Left hindlimb (tissue), 1 donor: ENCODE measurements at places on chromosomes 7 and 10.
A peak's percentile ranks its signal among the peaks of the same experiment; 100 is the strongest.

DNA sequence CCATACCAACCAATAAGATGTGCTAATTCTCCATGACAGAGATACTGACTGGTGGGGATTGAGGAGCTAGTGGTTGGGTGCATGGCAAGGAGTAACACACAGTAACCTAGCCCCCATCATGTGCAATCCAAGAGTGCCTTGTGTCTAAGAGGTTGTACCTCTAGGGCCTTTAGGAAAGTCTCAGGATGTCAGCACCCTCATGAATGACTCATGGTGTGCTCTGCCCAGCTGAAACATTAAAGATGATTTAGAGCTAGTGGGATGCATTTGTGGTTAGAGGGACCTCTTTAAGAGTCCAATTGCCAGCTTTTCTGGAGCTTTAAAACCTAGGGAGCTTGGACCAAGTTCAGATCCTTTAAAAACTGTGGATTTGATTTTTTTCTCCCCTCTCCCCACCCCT lies 181.1 kb downstream of the HERPUD2 start:
- no peak for DNase-seq

DNA sequence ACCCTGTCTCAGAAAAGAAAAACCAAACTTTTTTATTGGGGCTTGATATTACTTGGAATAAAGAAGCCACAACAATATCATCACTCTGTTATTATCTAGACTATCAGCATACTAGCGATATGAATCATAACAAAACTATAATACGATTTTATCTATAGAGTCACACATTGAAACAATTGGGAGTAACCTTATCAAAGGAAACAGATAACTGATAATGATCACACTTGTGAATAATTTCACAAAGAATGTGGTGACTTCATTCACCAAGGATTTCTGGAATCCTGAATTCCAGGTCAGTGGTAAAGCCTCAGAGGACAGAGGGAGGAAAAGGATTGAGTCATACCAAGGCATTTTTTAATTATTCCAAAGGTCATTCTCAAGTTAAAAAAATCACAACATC lies 32.1 kb upstream of the NMT2 start:
- no peak for DNase-seq

DNA sequence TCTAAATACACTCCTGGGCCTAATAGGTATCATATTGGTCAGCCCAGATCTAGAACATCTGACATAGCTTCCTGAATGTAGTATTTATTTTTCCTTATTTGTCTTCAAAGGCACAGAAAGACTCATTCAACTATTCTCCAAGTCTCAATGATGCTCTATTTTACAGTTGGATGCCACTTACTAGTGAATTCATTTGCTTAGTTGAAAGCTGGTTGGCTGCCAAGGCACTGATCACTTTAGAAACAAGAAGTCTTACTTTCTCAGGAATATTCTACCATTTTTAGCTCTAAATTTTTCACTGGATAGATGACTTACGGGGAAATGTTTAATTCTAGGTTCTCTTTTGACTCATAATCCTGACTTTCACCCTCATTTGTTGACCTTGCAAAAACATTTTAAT lies 863.4 kb downstream of the SORCS1 start:
- DNase-seq = no peak

- DNase-seq = no peak
Measured at GRCh38 chr10:129864601-129865126, 99.4 kb downstream of the EBF3 start.

GRCh38 chr7:18597754-18598153 lies 102.2 kb downstream of the HDAC9 start:
- DNase-seq = no peak

DNA sequence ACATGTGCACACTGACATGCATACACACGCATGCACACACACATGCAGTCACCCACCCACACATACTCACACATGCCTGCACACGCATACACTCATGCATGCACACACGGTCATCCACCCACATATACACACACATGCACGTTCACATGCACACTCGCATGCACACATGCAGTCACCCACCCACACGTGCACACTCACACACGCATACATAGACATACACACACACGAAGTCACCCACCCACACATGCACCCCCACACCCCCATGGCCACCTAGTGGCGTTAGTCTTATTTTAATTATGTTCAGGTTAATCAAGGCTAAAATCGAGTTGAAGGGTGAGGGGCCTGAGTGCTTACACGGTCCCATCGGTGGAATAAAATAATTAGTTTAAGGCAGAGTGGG lies 96.8 kb downstream of the DNAJB6 start:
- no peak for DNase-seq

- no peak for DNase-seq
Measured at GRCh38 chr7:38744746-38745145, 113.6 kb upstream of the AMPH start.

DNA sequence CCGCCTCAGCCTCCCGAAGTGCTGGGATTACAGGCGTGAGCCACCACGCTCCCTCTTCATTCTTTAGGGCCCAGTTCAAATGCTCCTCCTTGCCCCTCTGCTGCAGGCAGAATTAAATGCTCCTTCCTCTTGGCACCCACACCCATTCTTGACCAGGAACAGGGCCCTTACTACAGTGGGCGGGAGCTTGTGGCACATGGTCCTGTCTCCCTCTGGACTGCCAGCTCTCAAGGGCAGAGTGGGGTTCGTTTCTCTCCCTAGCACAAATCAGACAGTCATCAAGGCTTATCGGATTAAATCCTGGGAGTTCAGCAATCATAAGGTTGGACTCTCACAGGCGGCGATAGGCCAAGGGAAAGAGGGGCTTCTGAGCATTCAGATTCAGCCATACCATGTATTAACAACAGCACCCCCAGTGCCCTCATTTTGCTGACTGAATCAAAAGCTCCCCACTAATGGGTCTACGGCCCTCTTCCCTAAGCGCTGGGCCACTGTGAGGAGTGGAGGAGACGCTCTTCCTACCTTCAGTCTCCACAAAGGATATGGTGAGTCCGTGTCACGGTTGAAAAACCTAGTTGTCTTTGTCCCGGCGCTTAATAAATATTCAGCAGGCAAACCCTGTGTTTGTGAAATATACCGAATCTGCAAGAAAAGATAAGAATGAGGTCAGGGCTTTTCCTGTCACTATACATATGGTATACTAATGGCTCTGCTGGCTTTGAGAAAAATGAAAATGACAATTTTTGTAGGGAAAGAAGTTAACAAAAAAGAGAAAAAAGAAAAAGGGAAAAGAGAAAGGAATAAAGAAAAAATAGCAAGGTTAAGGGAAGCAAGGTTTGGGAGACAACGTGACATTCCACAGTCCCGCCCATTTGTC lies 107.4 kb downstream of the CLEC2L start:
- DNase-seq = no peak

DNA sequence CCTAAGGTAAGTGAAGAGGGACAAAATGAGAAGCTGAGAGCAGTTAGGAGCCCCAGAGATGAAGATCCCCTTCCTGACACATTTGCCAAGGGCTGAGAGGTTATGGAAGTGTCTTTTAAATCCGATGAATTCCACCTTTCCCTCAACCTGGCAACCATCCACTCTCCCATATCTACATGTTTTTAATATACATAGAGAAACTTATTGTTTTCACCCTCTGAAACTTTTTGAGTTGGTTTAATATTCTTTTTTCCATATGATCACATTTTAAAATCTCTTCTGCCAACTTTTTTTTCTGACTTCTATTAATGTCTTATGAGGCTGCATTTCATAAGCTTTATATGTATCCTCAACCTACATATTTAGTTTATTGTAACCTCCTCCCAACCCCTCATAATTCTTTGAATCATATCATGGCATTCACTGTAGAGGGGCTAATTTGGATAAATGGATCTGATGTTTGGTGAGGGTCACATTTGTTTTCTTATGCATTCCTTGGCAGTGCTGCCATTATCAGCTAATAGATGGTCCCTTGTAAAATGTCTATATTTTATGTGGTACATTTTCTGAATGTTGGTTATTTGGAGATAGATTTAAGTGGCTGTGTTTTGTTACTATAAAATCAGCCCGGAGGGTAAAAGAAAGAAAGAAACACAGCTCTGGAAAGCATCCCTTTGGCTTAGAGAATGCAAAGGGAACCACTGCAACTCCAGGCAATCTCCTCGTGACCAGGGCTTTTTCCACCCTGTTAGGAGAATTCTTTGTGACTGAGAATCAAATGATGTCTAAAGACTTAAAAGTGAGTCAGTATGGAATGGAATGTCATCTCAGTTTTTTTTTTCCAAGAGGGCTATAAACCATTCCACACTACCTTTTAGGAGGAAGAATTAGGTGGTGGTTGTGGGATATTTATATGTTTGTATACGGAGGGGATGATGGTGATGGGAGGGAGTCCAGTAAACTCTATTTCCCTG lies 334.4 kb downstream of the SUGCT start:
- peak; percentile 47 for DNase-seq

DNA sequence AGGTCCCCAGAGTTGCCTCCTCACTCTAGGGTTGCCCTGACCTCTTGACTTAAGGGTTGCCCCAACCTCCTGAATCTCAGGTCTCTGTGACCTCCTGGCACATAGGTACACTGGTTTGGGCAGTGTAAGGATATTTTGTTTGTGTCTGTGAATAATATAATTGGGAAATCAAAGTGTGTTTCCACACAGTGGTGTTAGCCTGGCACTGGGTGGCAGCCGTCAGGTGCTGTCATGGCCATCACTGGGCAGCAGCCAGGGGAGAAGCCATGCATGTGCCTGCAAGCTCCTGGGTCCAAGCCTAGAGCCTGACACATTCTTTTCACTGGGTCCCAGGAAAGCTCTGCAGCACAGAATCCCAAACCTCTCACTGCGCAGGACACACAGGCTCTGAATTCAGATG lies 3.6 kb upstream of the CCDC201 start:
- no peak for DNase-seq

DNA sequence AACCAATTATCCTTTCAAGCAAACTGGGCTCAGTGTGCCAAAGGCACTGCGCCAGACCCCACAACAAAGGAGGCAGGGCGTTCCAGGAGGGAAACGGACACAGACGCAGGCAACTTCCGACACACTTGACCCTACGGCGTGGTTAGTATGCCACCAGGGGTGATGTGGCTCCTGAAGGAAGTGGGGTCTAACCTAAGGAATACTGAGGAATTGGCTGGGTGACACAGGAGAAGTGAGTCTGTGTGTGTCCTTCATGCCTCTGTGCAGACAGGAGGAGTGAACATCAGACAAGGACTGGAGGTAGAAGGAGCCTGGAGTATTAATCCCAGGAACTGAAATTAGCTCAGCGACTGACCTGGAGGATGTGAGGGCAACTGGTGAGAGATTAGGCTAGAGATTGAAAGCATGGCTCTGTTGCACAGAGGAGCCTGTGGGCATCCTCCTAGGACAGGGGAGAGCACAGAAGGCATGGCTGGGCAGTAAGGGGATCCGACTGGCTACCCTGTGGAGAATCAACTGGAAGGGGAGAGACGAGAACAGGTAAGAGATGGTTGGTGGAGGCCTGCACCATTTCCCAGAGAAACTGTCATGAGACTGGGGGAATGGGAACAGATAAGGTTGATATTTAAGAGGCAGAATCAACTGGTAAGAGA lies 27.8 kb downstream of the GSDME start:
- DNase-seq = no peak

GRCh38 chr7:132869166-132869861 lies 212.6 kb downstream of the CHCHD3 start:
- DNase-seq = no peak

GRCh38 chr10:99874341-99875085 lies 92.1 kb downstream of the ABCC2 start:
- no peak for DNase-seq

GRCh38 chr10:124288928-124289850 lies 129.5 kb downstream of the OAT start:
- no peak for DNase-seq

GRCh38 chr7:123538189-123538714 lies 3.9 kb upstream of the IQUB start:
- DNase-seq = no peak

- DNase-seq = no peak
Measured at GRCh38 chr7:41731493-41732435, 28.9 kb upstream of the INHBA start.

GRCh38 chr10:775245-776075 lies 86.0 kb upstream of the DIP2C start:
- DNase-seq = no peak

- DNase-seq = no peak
Measured at GRCh38 chr10:51879238-51879637, 179.8 kb upstream of the CSTF2T start.

GRCh38 chr7:29801929-29802328 lies 4.4 kb upstream of the WIPF3 start:
- no peak for DNase-seq

GRCh38 chr7:148697256-148698006 lies 1.3 kb upstream of the CUL1 start:
- peak; percentile 38 for DNase-seq

DNA sequence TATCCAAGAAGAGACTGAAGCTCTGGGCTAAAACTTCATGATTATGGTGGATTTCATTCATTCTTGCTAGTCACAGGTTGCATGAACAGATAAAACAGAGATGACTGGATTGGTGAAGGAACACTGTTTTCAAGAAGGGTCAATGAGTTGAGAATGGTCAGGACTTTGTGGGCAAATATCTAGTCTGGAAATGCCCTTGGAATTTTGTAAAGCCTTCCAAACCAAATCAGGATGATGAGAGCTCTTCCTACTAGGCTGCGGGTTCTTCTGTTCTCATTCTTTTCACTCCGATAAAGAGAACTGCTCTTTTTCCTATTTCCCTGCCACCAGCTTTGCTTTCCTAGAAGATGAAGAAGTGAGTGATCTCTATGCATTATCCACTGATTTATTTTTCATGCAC lies 171.4 kb downstream of the ARID5B start:
- no peak for DNase-seq

GRCh38 chr7:2803342-2803692 lies 40.8 kb downstream of the GNA12 start:
- DNase-seq = no peak

DNA sequence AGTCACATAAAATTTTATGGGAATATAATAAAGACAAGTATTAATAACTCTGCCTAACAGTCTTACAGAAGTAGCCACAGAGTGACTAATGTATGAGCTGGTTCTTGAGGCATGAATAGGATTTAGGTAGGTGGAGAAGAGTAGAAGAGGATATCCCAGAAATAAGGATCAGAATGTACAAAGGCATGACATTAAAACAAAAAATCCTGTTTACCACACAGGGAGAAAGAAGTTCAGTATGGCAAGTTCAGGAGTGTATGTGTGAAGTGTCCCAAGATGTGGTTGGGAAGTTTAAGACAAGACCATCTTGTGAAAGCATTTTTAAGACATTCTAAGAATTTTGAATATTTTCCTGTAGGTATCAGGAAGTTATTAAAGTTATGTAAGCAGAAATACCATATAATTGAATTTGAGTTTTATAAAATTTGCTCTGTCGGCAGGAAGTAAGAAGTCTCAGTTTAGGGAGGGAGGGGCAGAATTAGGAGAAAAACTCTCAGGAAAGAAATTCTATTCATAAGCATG lies 64.7 kb upstream of the CAV2 start:
- DNase-seq = no peak

- no peak for DNase-seq
Measured at GRCh38 chr7:10472115-10472514, 501.6 kb upstream of the PHF14 start.

GRCh38 chr7:74483402-74484336 lies 30.0 kb downstream of the GTF2IRD1 start:
- DNase-seq = no peak

- DNase-seq = no peak
Measured at GRCh38 chr10:4918236-4918635, 45.0 kb upstream of the AKR1C1 start.
